ENCODE measurements at places on chromosomes 5 and 9.

DNA sequence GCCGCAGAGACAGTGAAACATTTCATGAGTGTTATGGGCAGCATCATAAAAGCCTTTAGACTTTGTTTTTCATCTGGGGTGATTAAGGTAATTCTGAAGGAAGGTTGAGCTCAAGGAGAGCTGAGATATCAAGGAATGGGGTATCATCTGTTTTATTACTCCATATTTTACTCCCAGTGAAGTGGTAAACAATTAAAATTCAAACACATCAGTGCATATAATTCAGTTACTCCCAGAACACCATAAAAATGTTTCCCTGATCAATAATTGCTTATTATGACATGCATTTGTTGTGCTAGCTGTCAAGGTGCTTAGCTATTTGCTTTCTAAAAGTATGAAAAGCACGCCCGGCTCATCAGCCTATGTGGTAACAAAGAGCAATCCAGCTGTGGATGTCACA, 81.7 kb downstream of the DOCK8 start:
- no peak for ATAC-seq

DNA sequence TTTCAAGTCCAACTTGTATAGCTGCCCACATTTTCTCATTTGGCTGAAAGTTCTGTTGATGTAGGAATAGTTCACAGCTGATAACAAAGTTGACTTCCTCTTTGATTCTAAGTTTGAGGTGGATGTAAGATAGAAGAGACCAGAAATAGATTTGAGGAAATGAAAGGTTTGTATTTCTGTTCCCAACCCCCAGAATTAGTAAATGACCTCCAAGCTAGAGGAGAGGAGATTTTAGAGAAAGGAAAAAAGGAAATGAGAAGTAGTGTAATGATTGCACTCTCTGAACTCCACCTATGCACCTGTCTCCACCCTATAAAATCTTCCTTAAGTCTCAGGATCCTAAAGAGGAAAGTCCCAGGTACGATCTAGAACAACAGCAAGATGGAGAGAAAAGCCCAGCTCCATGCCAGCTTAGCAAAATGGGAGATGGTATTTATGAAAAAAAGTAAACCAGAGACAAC, 130.4 kb upstream of the POC5 start:
- ATAC-seq = no peak

GRCh38 chr5:139482050-139482889, at the start of gene STING1:
TSS of gene STING1 (minus strand) at chr5:139482758. CDS start at chr5:139481704, 1,054 bp downstream.
- peak; percentile 68 for ATAC-seq

GRCh38 chr9:114119242-114120191, 20.4 kb upstream of the KIF12 start:
- ATAC-seq = no peak

DNA sequence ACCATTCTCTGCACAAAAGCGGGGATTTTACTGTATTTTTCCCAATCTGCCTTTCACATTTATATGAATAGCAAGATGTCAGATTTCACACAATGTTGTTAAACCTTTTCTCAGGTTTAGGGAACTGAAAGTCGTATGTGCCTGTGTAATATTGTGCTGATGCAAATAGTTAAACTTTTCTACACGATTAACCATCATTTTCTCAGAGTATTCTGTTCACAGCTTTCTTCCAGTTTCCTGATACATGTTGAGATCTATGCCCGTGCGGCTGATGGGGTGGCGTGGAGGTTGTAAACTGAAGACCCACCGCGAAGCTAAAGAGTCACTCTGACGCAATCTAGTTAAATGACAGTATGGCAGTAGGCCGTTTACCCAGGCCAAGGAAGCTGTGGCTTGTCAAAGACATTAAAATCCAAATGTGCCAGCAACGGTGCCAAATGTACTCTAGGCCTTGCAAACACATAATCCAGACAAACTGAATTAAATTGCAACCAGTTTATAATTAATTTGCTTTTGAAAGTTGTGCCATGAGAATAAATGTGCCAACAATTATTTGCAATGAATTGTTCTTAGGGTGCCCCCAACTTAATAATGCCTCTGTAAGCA, 145.7 kb downstream of the EBF1 start:
- ATAC-seq = peak; percentile 56

DNA sequence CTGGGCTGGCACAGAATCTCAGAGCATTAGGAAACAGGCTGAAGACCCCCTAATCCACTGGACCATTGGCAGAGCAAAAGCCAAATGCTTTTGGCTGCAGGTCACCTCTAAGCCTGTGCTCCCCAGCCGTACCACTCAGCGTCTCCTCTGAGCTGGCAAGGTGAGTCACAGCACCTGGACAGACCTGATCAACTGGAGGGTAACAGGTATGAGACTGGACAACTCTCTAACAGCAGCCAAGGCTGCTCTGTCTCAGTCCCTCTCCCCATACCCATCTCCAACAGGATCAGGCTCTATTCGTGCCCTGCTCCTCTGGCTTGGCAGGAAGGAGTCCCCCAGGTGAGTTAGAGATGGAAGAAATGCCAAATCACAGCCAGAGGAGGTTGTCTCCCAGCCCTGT, 4.7 kb downstream of the GOLGA2 start:
- no peak for ATAC-seq

- ATAC-seq = no peak
Observed at GRCh38 chr5:178389026-178389729, 156.6 kb upstream of the PHYKPL start.

DNA sequence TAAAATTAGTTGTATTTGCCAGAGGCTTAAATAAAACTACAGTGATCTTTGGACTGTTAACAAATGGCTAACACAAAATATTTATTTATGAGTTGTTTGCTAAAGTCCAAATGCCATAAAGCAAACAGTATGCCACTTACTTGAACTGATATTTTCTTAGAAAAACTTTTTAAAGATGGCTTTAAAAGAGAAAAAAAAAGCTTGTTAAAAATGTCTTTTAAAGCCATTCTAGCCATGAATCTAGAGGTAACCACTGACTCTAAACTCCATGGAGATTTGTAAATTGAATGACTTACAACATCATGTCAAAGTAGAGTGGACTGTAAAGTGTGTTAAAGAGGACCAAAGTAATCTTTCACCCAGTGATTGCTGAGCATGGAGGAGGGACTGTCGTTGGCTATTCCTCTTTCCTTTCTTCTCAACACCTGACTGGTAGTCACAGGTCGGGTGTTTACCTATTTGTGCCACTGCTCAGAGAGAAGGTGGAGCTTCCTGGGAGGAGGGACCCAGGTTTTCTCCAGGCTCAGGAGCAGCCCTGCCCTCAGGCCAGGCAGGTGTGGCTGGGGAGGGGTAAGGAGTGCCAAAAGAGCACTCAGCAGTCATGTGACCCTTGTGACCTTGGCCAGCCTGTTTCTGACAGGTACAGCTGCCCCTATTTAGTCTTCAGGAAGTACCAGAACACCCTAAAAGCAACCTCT, 69.1 kb upstream of the TJP2 start:
- no peak for ATAC-seq

DNA sequence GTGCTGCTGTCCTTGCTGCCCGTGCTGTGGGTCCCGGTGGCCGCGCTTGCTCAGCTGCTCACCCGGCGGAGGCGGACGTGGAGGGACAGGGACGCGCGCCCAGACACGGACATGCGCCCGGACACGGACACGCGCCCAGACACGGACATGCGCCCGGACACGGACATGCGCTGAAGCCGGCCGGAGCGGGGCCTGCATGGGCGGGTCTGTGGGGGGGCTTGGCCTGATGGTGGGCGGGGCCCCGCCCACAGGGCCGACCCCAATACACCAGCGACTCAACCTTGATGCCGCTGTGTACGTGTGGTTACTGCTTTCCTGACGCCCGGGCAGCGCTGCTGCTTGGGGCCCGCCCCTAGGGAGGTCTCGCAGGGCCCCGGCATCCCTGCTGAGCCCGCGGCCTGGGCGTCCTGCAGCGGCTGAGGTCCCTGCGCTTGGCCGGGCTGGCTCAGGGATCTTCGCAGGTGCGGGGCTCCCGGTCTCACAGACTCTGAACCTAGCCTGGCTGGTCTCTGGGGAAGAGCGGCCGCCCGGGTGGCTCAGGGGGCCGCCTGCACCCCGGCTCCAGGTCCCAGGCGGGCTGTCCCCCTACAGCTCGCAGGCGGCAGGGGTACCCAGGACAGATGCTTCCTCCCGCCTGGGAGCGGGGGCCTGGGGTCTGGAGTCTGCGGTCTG, 20.9 kb downstream of the SLC6A18 start:
- no peak for ATAC-seq

All from activated CD4-positive, CD25-positive, alpha-beta regulatory T cell treated with anti-CD3 and anti-CD28 coated beads, Interleukin-2, amount 50 U/mL, for 24 hours (primary cell).